ENCODE measurements at places on chromosomes 12 and 14. TPM values are rescaled to one million over a fixed set of nuclear protein-coding genes. Genes with fewer than 3 reads are reported as not detected.

- peaks cover 48% of the 10 kb centered on the region for H3K36me3 ChIP-seq
- H3K27me3 ChIP-seq, result no peaks in the 10 kb centered on the region
- H3K4me3 ChIP-seq, result no peak overlapping the region
These were observed 88.5 kb downstream of the DDX51 start for GRCh38 chr12:132055535-132056096.

DNA sequence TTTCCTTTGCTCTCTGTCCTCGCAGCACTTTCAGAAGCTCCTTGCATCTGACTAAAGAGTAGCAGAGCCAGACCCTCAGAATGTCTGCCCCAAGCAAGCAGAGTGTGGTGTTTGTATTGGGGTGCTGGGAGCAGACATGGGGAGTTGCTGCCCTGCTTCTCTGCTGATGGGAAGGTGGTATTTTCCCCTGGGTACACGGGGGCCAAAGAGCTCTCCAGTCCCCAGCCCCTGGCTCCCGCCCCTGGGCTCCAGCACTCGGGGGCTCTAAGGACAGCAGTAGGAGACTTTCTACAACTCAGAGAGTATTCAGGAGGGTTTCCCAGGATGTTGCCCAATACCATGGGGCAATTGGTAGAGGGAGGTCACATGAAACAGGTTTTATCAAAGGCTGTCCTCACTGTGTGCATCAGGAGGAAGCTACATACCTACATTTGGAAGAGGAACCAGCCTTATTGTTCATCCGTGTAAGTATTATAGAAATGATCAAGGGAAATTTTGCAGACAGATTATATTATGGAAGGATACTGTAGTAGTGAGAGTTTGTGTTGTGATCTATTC, 50.3 kb downstream of the DAD1 start:
- H3K36me3 ChIP-seq, result peaks cover 96% of the 10 kb centered on the region
- H3K27me3 ChIP-seq, result no peaks in the 10 kb centered on the region
- peak overlapping the region; percentile 76 for H3K4me3 ChIP-seq
- H3K27ac ChIP-seq, result peak overlapping the region; percentile 98
- peak; percentile 24 for DNase-seq

DNA sequence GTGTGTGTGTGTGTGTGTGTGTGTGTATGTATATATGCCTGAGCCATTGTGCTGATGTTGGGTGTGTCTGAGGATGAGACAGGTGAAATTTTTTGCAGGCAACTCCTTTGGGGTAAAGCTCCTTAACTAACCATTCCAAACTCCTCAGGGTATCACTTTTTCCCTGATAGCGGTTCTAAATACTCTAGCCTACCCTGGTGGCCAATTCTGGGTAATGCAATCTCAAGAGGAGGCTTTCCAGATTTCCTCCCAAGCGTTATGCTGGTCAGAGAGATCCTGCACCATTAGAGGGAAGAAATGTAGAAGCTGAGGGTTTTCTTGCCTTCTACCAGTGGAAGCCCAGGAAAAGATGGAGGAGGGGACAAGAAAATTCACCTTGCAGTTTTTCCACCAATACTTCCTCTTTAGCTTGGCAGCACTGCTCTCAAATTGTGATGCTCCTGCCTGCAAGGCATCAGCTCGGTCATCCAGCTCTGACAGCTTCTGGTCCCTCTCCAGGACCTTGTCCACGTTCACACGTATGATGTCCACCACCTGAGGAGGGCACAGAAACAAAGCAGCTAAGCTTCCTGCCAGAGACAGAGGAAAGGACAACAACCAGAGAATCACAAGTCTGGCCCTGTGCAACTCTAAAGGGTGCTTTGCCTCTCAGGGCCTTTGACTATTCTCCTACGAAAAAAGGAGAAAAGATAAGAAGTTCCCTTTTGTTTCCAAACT, 4.9 kb downstream of the VAMP1 start:
- peaks cover 88% of the 10 kb centered on the region for H3K4me1 ChIP-seq
- H3K27ac ChIP-seq, result peak overlapping the region; percentile 74
- H3K4me3 ChIP-seq, result no peak overlapping the region
- H3K36me3 ChIP-seq, result peaks cover 87% of the 10 kb centered on the region
- no peaks in the 10 kb centered on the region for H3K27me3 ChIP-seq

DNA sequence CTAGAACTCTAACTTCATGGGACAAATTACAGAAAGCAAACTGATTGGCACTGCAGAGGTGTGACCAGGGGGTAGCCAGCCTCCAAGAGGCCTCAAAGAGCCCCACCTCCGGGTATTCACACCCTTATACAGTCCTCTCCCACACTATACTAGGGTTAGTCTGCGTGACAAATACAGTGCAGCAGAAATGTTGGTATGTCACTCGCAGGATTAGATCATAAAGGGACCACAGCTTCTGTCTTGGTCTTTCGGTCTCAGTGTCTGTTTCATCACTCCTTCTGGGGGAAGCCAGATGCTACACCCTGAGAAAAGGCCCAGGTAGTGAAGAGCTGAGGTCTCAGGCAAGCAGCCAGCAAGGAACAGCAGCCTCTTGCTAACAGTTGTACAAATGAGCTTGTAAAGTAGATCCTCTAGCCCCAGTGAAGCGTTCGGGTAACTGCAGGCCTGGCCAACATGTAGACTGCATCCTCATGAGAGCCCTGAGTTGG, 68.9 kb upstream of the SAV1 start:
- peak overlapping the region; percentile 72 for H3K27ac ChIP-seq
- H3K4me1 ChIP-seq, result peaks cover 36% of the 10 kb centered on the region
- DNase-seq, result peak; percentile 35
- H3K36me3 ChIP-seq, result peaks cover 74% of the 10 kb centered on the region
- no peak overlapping the region for H3K4me3 ChIP-seq

DNA sequence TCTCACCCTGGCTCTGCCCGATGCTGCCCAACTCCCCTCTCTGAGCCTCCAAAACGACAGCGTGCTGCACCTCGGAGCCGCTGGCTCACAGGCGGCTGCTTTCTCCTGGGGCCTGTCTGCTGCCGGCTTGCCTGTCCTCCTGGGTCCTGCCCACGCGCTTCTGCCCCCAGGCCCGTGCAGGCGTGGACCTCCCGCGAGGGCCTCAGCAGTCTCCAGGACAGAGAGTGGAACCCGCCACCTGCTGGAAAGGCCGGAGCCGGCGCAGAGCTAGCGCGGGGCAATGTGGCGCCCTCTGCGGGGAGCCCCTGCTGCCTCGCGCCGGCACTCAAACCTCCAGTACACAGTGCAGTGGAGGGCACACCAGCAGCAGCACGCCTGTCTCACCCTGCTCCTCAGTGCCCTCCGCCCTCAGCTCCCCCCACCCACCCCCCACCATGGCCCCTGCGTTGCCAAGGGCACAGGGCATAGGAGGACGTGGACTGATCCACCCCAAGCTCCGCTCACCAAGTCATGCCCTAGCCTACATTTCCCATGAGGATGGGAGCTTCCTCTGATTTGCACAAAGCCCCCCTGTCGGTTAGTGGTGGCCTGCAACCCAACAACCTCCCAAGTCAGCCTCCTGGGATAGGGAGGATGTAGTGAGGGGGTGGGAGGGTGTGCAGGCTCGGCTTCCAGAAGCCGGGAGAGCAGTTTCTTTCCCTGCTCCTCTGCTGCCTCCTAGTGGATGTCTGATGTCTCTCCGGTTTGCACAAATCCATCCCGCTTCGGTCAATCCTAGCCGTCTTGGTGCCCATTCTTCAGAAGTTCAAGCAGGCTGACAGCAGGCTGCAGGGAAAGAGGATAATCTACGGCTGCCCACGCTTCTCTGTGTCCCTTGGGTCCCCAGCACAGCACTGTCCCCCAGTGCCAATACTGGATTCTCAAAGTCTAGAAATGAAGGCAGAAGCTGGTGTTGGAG, 25.2 kb downstream of the KRT8 start:
- H3K4me3 ChIP-seq, result peak overlapping the region; percentile 49
- peaks cover 11% of the 10 kb centered on the region for H3K27me3 ChIP-seq
- H3K36me3 ChIP-seq, result no peaks in the 10 kb centered on the region
- H3K27ac ChIP-seq, result no peak overlapping the region

DNA sequence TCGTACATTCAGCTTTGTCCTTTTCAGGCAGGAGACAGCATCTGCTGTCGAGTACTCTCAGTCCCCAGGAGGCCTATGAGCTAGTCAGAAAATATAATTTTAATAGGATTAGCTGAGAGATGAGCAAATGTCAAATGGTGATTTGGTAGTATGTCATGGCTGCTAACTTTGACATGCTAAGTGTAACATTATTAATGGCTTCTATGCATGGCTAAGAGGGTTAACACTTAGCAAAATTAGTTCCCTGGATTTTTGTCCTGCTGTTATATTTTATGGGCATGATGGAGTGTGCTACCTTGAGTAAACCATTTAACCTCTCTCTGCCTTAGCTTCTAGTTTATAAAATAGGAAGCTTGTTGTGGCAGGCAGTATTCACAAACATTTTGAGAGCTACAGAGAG, 2.9 kb upstream of the PCNX1 start:
- H3K27ac ChIP-seq, result no peak overlapping the region
- H3K4me3 ChIP-seq, result no peak overlapping the region
- DNase-seq, result no peak
- H3K27me3 ChIP-seq, result no peaks in the 10 kb centered on the region
- peaks cover 51% of the 10 kb centered on the region for H3K4me1 ChIP-seq

Gene ESPL1
- total RNA-seq, result 126 TPM

Gene PPHLN1
- 76.9 TPM for total RNA-seq
